ENCODE measurements at places on chromosomes 1 and 21. TPM values are rescaled to one million over a fixed set of nuclear protein-coding genes. Genes with fewer than 3 reads are reported as not detected.

Gene CRYBG2
- not detected for polyA plus RNA-seq

Gene CACNA1S
- 0.41 TPM for polyA plus RNA-seq

Gene ERG
- 6.6 TPM for polyA plus RNA-seq

Gene RAB42
- polyA plus RNA-seq, result 0.32 TPM

Gene GJA8
- polyA plus RNA-seq, result not detected

Gene FAM167B
- polyA plus RNA-seq, result 84.8 TPM

Gene SIM2
- polyA plus RNA-seq, result 6.5 TPM

Gene GATAD2B
- 3.6 TPM for polyA plus RNA-seq

GRCh38 chr1:70675737-70676156 lies 264.7 kb downstream of the CTH start:
- no peak for DNase-seq

DNA sequence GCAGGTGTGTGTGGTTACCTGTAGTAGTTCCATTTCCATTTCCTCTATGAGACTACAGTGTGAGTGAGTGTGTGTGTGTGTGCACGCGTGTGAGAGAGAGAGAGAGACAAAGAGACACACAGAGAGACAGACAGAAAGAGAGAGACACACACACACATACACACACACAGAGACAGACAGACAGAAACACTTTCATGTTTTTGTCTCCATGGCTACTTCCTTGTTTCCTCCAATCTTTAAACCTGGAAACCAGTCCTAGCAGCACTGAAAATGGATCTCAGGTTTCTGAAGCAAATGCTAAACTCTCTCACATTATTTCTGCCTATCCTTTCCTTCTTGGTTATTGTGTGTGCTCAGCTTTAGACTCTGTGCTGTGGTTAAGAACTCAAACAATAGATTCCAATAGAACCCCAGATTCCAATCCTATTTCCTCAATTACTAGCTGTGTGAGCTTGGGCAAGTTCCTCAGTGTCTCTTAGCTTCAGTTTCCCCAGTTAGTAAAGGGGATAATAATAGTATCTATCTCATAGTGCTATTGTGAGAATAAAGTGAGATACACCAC lies 22.4 kb upstream of the ABCD3 start:
- no peak for DNase-seq

- DNase-seq, result no peak
These were observed 7.7 kb upstream of the S100A2 start for GRCh38 chr1:153573351-153573750.

GRCh38 chr1:119139403-119139802 lies 1.1 kb downstream of the WARS2 start:
- no peak for DNase-seq

- DNase-seq, result no peak
These were observed 176.2 kb downstream of the ROR1 start for GRCh38 chr1:63950023-63950422.

DNA sequence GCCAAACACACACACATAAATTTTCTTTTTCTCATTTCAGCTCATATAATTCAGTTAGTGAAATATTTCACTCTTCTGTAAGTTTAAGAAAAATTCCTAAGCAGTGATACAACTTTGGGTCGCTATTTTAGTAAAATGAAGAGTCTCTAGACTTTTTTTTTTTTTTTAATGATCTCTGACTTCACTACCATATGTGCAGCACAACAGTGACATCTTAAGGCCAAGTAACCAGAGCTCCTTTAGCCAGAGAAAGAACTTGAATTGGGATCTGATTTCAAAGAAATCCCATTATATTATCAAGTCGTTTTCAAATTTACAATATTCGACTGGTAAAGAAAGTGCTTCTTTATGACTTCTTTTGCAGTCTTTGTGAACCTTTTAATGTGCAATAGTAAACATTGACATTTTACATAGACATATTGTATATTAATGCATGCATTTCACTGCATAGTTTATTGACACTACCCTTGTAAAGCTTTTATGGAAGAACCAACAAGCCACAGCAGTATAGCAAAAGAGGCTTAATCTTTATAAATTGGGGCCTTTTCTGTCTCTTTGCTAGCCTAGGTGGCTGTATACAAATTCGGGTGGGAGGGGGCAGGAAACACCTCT lies 62.2 kb downstream of the LRRC40 start:
- DNase-seq, result peak; percentile 12

GRCh38 chr1:92085727-92086126 lies 5.6 kb downstream of the BTBD8 start:
- no peak for DNase-seq

GRCh38 chr1:29120947-29121485 lies 2.7 kb downstream of the TMEM200B start:
- DNase-seq, result peak; percentile 71

DNA sequence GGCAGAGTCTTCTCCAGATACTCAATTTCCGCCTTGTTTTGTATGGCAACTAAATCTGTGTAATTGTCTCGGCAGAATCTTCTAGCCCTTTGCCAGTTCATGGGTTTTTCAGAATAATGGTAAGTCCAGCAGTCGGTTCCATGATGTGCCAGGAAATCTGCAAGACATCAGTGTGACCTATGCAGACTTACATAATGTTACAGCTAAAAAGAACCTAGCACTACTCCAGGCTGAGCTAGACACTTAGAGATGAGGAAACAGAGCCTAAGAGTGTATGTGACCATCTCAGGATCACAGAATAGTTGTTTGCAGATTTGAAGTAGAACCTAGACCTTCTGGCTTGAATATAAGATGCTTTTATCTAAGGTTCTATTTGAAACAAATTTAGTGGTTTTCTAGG lies 2.8 kb downstream of the SELL start:
- DNase-seq, result no peak

GRCh38 chr1:2154022-2154421 lies 40.5 kb downstream of the FAAP20 start:
- DNase-seq, result no peak

DNA sequence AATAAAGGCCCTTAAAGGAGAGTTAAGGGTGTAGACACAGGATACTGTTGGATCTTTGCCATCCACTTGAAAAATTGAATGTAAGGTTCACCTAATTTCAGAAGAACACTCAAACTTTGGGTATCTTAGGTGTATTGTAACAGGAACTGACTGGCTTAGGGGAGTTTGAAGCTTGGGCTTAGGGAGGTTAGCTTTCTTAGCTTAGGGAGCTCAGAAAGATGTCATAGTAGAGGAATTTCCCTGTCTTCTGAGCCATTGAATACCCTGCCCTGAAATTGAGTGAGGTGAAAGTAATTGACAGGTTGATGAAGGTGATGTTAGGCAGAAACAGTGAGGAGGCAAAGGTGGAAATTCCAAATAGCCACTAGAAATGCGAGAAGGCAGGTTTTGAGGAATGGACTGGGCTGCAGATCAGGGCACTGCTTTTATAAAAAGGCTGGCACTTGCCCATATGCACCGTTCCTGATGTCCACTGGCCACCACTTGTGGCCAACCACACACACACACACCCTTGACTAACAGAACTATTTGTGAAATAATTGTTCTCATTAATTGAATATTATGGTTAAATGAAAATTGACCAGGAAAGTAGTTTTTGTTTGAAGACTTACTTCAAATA lies 16.5 kb downstream of the BACH1 start:
- DNase-seq, result no peak

DNA sequence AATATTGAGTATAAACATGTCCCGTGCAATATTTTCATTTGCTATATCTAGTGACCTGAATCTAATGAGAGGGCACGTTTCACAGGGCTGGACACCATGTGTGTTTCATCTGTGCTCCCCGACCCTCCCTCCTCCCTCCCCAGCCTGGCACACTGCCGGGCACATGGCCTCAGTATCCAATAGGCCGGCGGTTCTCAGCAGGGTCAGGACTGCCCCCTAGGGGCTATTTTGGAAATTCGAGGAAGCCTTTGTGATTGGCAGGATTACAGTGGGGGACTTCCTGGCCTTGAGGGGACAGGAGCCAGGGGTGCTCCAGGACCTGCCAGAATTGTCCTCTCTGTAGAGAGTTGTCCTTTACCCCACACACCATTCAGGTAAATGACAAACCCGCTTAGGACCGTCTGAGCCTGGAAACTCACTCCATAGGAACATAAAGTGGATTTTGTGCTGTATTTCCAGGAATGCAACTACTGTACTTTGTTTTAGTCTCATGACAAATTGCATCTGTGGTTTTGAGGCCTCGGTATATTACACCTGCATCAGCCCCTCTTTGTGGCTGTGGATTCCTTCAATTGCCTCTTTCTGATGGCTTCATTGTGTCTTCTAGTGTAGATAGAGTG lies 109.5 kb upstream of the SIM2 start:
- DNase-seq, result no peak

DNA sequence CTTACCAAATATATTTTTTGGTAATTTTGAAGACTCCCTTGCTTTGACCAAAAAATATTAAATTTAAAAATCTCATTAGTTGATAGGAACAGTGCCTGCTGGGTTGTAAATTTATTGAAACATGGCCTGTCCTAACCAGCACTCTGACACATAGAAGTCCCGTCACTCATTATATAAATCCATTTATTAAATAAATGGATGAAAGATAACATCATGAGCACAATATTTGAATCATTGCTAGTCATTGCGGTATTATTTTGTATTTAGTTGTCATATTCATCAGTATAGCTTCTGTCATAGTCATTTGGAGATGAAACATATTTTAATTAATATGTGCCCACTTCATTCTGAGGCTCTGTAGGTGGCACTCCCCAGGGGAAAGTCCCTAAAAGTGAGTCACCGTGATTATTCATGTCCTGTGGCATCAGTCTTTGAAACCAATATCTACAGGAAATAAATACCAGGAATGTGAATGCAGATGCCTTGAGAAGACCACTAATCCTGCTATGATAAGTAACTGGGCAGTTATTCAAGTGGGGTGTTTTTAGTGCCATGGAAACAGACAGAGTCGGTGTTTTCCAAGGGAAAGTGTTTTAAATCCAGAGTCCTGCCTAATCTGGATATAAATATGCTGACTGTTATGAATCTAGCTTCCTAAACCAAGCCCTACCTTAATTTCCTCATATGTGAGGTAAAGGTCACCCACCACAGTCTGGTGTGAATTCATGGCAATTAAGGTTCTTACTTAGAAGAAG lies 302.0 kb downstream of the DUSP10 start:
- DNase-seq, result no peak

Measured in kidney (tissue), 22 donors.